AG10803 (cell line): ENCODE measurements at places on chromosomes 13 and 19.

- no peak for DNase-seq
Measured at GRCh38 chr13:72745260-72745659, 17.5 kb downstream of the BORA start.

- no peak for DNase-seq
Measured at GRCh38 chr13:59702269-59702668, 461.5 kb downstream of the DIAPH3 start.

DNA sequence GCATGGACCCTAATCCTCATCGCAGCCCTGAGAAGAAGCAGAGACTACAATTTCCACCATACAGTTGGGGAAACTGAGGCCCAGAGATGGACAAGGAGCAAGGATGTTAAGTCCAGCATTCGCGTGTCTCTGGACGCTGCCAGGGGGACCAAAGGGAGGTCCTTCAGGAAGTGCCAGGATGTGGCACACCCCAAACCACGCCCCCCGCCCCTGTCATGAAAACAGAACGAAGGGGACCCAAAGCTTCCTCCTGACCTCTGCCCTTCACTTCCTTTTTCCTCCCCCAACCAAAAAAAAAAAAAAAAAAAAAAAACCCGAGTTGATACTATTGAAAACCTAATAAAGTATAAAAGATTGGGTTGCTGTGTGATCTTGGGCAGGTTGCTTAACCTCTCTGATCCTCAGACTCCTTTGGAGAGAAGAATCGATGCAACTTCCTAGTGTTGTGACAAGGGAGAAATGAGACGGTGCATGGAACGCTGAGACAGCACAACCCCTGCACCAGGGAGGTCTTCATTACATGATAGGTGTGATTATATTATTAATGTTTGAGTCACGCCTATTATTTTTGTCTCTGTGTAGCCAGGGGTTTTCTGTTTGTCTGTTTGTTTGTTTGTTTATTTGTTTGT is 2.7 kb upstream of the ZBTB7A start:
- no peak for DNase-seq

DNA sequence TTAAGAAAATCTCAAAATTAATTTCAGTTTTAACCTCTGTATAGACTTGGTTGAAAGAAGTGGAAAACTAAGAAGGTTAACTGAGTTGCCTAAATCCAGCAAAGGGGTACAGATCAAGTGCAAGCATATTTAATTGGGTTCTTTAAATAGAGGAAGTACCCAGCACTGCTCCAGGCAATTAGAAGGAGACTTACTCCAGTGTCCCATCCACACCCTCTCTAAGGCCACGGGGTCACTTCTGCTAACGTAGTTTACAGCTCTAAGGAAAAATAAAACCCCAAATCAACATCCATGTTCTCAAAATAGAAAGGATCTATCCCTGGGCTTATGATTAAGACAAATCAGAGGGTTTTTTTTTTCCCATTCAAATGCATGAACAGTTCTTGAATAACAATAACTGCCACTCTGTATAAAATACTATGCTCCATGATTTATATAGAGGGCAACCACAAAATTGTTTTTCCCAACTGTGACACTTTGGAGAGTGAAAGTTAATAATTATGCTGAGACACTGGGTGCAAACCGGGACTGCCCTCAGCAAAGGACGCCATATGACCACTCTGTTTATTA is 4.6 kb downstream of the FRY start:
- DNase-seq = no peak

DNA sequence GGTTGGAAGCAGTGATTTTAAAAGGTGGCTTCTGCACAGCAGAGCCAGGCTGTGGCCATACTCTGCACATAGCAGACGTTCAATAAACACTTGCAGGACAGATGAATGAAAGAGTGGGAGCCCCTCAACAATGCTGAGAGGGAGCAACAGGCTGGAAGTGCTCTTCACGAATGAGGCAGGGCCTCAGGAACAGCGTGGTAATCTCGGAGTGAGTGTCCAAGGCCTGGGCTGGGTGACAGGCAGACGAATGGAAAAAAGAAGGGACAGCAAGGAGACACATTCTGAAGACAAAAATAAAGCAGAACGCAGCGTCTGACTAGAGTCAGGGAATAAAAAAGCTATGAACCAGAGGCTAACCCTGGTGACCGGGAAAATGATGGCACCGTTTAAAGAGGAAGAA is 11.1 kb downstream of the GJA3 start:
- DNase-seq = no peak

- DNase-seq = peak; percentile 63
Measured at GRCh38 chr13:73416093-73416492, 357.3 kb downstream of the KLF5 start.

DNA sequence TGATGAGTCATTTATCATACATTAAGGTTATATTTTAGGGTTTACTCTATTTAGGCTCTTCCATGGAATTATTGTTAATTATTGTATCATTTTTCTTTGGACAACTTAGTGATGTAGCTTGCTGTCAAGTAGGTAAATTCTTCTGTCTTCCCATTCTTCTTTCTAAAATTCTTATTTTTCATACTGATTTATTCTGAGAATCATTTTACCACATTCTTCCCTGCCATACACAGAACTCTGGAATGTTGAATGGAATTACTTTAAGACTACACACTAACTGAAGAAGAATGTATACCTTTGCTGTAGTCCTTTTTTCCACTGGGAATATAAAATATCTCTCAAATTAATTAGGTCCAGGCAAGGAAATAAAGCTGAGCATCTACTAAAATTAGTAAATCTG is 24.5 kb upstream of the SLC7A1 start:
- DNase-seq = peak; percentile 70

GRCh38 chr19:32878988-32879387 is 9.4 kb upstream of the SLC7A9 start:
- DNase-seq = no peak

- no peak for DNase-seq
Measured at GRCh38 chr13:74919914-74920313, 562.1 kb downstream of the TBC1D4 start.

GRCh38 chr19:14536926-14537692 is 7.7 kb downstream of the TECR start:
- DNase-seq = peak; percentile 40

DNA sequence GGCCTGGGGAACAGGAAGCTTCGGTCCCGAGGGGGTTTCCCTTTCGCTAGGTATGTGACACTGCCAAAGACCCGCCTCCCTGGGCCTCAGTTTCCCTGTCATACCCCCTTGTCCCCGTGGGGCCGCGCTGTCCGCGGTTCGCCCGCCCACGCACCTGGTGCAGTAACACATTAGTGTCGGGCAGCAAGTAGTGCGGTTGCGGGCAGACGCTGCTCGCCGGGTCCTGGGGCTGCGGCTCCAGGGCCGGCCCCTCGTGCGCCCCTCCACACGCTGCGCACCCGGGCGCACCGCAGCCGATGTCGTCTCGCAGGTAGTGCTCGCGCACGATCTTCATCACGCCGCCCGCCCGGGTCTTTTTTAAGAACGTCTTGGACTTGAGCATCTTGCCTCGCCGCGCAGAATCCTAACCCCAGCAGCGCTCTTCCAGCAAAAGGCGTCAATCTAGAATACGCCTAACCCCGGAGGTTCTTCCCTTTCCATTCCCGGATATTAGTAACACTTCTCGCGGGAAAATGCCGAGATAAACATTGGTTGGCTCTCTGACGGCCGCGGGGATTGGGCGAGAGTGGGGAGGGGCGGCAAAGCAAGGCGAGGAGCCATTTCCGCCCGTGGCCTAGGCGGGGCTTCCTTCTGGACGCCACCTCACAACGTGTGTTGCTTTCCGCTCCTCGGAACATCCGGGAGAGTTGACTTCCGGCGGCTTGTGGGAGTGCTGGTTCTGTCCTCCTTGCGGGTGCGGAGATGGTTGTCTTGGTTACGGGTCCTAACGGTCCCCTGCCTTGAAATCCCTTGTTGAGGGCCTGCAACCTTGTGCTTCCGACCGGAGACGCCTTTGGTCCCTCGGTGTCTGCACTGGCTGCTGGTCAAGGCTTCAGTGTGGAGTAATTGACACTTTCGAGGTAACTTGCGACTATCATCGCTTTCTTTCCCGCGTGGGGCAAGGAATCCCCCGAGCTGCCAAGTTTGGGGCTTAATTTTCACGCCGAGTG is at the start of the genes DIS3 and PIBF1:
TSS of gene DIS3 (minus strand) at position 450 of the 989 bp plus-strand sequence. CDS start at position 382, 68 bp downstream.
TSS of gene PIBF1 (plus strand) at position 683 of the 989 bp plus-strand sequence. CDS start 1,337 bp downstream, outside the sequence.
- peak; percentile 97 for DNase-seq

- peak; percentile 7 for DNase-seq
Measured at GRCh38 chr19:28425046-28425931, 787.7 kb downstream of the UQCRFS1 start.

DNA sequence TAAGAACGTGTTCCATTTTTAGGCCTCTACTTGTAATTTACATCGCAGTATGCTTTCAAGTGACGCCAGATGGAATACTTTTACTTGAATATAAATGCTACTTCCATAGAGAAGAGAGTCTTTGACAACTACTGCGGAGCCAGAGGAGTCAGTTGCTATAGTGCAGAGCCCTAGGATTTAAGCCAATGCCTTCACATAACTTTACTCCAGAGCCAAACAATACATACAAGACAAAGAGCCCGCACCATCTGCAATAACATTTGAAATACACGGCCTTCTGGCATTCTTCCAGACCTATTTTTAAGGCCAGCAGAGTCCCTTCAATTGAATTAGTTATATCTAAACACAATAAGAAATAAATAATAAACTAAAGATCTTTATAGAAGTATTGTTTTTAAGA is 59.4 kb downstream of the XPO4 start:
- DNase-seq = no peak

DNA sequence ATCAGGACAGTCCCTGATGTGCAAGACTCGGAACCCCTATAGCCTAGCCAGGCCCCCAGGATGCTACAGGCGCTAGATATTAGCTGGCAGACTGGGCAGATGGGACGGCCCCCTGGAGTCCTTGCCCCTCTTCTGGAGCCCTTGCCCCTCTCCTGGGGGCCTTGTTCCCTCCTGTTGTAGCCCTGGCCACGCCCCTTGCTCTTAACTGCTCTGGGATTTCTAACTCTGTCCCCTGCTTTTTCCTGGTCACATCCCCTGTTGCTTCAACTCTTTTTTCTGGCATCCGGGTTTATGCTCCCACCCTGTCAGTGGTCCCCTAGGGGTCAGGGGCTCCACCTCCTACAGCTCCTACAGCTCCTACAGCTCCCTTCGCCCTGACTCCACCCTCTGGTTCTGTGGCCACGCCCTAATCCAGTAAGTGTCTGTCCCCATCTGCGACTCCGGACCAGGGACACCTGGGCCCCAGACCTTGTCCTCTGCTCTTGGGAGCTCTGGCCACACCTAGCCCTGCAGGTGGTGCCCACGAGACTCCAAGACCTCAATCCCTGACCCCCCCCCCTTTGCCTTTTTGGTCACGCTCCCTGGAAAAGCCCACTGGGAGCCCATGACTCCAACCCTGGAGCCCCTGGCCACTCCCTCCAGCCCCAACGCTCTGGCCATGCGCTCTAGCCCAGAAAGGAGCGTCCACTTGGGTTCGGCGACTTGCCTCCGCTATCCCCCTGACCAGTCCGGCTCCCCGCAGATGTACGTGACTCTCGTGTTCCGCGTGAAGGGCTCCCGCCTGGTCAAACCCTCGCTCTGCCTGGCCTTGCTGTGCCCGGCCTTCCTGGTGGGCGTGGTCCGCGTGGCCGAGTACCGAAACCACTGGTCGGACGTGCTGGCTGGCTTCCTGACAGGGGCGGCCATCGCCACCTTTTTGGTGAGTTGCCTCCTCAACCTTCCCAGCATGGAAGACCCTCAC is 6.8 kb downstream of the PLPPR2 start:
- DNase-seq = no peak

DNA sequence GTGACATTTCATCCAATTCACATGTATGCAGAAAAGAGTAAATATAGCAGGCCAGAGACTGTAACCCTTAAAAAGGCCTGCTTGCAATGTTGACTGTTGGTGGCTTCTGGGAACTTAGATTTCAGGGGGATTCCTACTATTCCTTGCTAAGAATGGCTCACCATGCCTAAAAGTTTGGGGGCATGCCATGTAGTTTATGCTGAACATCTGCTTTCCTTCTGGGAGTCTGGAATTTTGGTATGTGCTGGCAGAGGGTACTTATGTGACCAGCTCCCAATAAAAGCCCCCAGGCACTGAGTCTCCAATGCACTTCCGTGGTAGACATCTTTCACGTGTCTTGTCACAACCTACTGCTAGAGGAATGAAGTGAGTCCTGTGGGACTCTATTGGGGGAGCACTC is 88.4 kb upstream of the PCDH8 start:
- DNase-seq = no peak

DNA sequence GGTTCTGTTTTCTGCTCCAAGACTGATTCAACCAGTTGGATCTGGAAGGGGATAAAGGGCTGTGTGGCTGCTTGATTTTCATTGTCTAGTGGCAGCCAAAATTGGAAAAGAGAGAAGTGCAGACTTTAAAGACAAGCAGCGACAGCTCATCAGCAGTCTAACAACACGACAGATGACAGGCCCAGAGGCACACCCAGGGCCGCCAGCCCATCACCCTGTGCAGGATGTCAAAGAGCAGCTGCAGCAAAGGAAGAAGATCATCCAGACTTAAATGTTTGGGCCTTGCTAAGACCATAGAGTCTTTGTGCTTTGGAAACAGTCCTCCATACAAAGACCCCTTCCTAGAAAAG is 421.0 kb upstream of the KLF12 start:
- DNase-seq = no peak

GRCh38 chr13:44920013-44920412 is 69.3 kb downstream of the NUFIP1 start:
- DNase-seq = no peak

- peak; percentile 69 for DNase-seq
Measured at GRCh38 chr19:38769635-38770211, 3.6 kb downstream of the LGALS7 start.

DNA sequence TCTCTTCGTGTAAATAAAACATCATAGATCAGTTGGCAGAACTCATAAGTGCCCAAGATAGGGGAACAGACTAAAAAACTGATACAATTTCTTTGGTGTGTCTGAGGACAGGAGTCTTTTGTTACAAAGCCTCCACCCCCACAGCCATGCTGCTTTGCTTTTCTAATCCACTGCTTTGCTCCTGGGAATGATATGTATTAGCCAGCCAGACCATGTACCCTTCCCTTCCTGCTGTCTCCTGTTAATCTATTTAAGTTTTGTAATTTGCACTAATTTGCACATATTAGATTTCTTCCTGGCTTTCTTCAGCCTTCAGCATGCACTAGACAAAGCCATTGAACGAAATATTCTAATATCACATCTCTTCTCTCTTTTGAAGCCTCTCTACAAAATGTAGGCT is 130.5 kb downstream of the MAB21L1 start:
- DNase-seq = no peak

DNA sequence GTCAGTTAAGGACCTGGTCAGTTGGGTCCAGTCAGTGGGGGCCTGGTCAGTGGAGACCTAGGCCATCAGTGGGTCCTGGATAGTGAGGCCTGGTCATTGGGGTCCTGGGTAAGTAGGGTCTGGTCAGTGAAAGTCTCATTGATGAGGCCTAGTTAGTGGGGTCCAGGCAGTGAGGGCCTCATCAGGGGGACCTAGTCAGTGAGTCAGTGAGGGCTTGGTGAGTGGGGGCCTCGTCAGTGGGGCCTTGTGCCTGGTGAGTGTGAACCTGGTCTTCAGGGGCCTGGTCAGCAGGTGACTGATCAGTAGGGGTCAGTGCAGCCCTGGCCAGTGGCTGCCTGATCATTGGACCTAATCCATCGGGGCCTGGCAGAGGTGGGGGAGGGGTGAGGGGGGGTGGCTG is 42.6 kb upstream of the TPM4 start:
- no peak for DNase-seq

GRCh38 chr19:14476673-14477401 is 1.7 kb upstream of the PTGER1 start:
- DNase-seq = peak; percentile 78

- DNase-seq = no peak
Measured at GRCh38 chr19:33706631-33707030, 84.9 kb downstream of the CHST8 start.
